Astrocyte of the cerebellum (primary cell): ENCODE measurements at places on chromosomes 16 and 17.
A peak's percentile ranks its signal among the peaks of the same experiment; 100 is the strongest.

DNA sequence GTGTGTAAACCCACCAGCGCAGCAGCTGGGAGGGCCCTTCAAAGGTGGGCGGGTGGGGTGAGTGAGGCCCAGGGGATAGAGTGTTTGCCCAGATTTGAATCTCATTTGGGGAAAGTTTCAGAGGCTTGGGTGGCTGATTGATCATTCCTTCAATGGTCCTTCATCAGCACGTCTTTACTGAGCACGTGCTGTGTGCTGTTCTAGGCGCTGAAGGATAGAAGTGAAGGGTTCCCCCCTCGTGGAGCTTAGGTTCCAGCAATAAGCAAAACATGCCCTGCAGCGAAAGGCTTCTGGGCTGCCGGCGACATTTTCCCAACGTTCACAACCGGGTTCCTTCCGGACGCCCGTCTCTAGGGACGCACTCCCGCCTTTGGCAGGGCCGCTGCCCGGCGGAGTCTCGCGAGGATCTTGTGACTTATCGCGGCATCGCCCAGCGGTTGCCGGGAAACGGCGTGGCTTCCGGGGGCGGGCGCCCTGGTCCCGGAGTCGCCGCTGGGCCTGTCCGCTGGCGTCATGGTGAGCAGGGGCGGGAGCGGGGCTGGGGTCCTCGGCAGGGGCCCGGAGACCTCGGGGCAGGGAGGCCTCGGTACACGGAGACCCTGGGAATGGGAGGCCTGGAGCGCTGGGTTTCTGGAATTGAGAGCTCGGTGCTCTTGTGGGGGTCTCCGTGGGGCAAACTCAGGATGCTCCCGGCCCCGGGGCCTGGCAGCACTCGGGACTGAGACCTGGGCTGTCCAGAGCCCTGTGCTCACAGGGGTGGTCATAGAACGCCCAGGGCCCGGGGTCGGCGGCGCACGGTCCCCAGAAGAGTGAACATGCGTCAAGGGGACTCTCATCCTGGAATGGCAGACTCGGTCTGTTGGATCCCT is 3.2 kb upstream of the DBNDD1 start:
- peak; percentile 55 for DNase-seq

DNA sequence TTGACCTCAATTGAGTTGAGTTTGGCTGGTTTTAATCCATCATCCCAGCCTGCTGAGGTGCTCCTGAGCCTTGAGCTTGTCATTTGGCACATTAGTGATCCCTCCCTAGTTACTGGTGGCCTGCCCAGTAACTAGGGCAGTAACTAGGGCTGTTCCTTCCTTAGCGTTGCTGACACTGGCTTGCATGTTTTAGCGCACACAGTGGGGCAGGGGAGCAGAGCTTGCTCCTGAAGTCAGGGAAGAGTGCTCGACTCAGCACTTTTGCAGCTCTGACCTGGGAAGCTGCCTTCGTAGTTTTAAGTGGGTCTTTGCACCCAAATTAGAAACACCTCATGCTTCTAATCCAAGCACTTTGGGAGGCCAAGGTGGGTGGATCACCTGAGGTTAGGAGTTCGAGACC is 15.7 kb downstream of the CCDC42 start:
- DNase-seq = no peak

DNA sequence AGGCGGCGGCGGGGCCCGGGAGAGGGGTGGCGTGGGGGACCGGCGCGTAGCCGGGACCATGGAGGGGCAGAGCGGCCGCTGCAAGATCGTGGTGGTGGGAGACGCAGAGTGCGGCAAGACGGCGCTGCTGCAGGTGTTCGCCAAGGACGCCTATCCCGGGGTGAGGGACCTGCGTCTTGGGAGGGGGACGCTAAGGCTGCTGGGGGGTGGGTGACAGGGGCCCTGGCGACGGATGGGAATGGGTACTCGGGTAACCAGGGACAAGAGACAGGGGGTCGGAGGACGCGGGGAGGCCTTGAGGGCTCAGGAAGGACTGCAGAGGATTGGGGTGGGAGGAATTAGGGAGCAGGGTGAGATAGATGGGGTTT is 243 bp downstream of the RND2 start:
- no peak for DNase-seq

GRCh38 chr17:38746004-38746848 is 1.9 kb downstream of the PCGF2 start:
- no peak for DNase-seq

DNA sequence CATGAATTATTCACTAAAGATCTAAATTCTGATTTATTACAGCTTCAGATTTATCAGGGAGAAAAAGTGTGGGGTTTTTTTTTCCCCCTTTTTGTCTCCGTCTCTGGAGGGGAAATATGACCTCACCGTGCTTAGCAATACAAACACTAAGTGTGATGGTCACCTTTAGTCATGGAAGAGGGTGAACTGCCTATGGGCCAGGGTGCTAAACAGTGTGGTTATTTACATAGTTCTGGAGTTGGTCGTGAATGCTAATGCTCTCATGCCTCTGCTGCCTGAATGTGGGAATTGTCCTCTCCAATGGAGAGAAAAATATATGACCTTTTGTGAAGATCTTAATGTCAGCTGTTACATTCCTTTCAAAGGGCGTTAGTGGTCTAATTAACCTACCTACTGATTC is 44.8 kb upstream of the MSI2 start:
- DNase-seq = no peak

DNA sequence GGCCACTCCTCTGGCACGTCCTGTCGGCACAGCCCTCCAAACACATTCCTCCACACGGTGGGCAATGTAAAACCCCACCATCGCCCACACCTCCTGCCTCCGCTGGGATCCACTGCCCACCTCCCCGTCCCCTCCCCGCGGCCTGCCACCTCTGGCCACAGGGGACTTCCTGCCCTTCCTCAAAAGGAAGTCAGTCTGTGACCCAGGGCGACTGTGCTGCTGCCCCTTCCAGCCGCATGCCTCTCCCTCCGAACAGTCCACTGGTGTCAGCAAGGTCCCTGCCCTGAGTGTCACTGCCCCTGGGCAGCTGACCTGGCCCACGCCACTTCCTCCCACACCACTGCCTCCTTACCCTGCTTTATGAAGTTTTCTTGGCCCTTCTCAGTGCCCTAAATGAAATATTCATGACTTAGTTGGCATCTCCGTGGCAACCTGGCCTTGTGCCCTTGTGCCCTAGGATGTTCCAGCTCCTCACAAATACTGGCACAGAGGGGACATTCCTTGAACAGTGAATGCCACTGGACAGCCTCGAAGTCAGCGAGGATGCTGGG is 2.0 kb downstream of the PLD6 start:
- DNase-seq = no peak

DNA sequence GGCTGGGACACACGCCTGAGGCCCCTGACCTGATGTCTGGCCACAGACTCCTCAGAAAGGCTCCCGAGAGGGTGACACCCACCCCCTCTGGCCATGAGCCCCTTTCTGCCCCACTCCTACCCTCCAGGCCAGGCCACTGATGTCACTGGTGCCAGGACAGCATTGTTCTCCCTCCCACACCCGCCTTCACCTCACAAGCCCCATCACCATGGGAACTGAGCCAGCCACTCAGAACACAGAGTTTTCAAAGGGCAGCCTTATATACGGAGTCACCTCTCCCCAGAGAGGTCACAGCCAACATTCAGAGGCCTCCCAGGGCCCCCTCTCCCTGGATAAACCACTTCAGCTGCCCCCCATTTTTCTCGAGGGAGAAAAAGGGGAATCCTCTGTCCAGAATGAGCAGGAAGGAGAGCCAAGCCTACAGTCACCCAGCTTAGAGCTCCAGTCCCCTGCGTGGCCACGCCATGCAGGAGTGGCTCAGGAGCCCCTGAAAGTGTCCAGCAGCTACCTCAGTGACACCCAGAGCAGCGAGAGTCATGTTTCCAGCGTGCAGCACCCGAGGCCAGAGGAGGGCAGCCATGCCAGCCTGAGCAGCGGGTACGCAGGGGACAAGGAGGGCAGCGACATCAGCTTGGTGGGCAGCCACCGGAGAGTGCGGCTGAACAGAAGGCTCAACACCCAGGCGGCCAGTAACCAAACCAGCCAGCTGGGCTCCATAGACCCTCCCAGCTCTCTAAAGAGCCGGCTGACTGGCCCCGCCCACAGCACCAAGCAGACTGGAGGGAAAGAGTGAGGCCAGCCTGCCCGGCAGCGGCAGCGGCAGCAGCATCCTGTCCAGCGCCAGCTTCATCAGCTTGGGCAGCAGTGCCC is at the start of gene C16orf82:
Gene C16orf82, plus strand, starts transcription at position 260 of the 870 bp plus-strand sequence.
- no peak for DNase-seq
